Right lobe of liver (tissue), 6 donors: ENCODE measurements at places on chromosomes 5 and 9. TPM values are rescaled to one million over a fixed set of nuclear protein-coding genes. Genes with fewer than 3 reads are reported as not detected.

The PLPP6 gene
- 9.5 TPM for total RNA-seq

- H3K27ac ChIP-seq, result peak overlapping the region; percentile 55
- no peaks in the 10 kb centered on the region for H3K27me3 ChIP-seq
- H3K4me1 ChIP-seq, result peaks cover 59% of the 10 kb centered on the region
- no peak for DNase-seq
- H3K4me3 ChIP-seq, result peak overlapping the region; percentile 14
- H3K36me3 ChIP-seq, result no peaks in the 10 kb centered on the region
Observed at GRCh38 chr9:4840018-4840417, 47.3 kb downstream of the RCL1 start.

The TAL2 gene
- not detected for total RNA-seq

DNA sequence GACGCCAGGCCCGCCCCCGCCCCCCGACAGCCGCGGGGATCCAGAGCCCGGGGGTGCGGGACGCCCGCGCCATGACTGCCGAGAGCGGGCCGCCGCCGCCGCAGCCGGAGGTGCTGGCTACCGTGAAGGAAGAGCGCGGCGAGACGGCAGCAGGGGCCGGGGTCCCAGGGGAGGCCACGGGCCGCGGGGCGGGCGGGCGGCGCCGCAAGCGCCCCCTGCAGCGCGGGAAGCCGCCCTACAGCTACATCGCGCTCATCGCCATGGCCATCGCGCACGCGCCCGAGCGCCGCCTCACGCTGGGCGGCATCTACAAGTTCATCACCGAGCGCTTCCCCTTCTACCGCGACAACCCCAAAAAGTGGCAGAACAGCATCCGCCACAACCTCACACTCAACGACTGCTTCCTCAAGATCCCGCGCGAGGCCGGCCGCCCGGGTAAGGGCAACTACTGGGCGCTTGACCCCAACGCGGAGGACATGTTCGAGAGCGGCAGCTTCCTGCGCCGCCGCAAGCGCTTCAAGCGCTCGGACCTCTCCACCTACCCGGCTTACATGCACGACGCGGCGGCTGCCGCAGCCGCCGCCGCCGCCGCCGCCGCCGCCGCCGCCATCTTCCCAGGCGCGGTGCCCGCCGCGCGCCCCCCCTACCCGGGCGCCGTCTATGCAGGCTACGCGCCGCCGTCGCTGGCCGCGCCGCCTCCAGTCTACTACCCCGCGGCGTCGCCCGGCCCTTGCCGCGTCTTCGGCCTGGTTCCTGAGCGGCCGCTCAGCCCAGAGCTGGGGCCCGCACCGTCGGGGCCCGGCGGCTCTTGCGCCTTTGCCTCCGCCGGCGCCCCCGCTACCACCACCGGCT is 1.0 kb downstream of the FOXE1 start:
- no peak for DNase-seq
- H3K4me3 ChIP-seq, result no peak overlapping the region

- H3K36me3 ChIP-seq, result no peaks in the 10 kb centered on the region
- no peak overlapping the region for H3K27ac ChIP-seq
- H3K4me3 ChIP-seq, result no peak overlapping the region
- H3K4me1 ChIP-seq, result no peaks in the 10 kb centered on the region
- no peaks in the 10 kb centered on the region for H3K27me3 ChIP-seq
Observed at GRCh38 chr9:20209391-20210340, 412.6 kb downstream of the MLLT3 start.

GRCh38 chr5:99331061-99331460 is 402.3 kb upstream of the CHD1 start:
- no peaks in the 10 kb centered on the region for H3K36me3 ChIP-seq
- no peak overlapping the region for H3K27ac ChIP-seq
- H3K27me3 ChIP-seq, result no peaks in the 10 kb centered on the region

- no peak overlapping the region for H3K4me3 ChIP-seq
- H3K27ac ChIP-seq, result no peak overlapping the region
- H3K4me1 ChIP-seq, result peaks cover 4% of the 10 kb centered on the region
- no peaks in the 10 kb centered on the region for H3K36me3 ChIP-seq
- no peak for DNase-seq
Observed at GRCh38 chr5:15365070-15365469, 134.9 kb upstream of the FBXL7 start.

DNA sequence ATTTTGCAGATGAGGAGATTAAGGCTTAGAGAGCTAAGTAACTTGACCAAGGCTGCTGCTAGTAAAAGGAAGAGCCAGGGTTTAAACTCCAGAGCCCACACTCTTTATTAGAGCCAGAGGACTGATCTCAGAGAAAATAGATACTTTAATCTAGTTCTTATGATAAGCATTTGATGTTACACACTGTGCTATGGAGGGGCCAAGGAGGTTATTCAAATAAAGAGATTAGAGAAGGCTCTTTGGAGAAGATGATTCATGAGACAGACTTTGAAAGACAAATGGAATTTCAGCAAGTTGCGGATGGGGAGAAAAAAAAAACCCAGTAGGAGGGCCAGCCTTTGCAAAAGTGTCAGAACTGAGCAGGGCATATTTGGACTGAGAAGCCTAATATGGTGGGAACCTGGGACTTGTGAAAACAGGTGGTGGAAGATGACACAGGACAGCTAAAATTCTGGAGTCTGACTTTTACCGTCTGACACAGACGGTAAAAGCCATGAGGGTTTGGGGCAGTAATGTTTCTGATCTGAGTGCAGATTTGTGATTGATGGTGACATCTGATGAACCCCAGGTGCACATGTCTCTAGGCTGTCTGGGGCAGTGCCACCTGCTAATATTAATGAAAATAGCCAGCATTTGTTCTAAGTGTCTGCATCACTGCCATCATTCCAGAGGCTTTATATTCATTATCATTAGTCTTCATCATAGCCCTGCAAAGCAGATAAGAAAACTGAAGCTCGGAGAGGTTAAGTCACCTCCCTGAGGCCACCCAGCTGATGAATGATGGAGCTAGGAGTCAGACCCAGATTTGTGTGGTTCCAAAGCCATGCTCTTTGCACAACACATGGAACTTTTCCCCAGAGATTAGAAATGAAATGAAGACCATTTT is 65.3 kb upstream of the CXCL14 start:
- no peaks in the 10 kb centered on the region for H3K27me3 ChIP-seq
- no peaks in the 10 kb centered on the region for H3K4me1 ChIP-seq
- no peak for DNase-seq

The BNIP1 gene
- 6.0 TPM for total RNA-seq

GRCh38 chr5:94102849-94103248 is 361.4 kb upstream of the POU5F2 start:
- no peaks in the 10 kb centered on the region for H3K36me3 ChIP-seq
- H3K27me3 ChIP-seq, result no peaks in the 10 kb centered on the region
- H3K4me3 ChIP-seq, result no peak overlapping the region
- DNase-seq, result no peak

DNA sequence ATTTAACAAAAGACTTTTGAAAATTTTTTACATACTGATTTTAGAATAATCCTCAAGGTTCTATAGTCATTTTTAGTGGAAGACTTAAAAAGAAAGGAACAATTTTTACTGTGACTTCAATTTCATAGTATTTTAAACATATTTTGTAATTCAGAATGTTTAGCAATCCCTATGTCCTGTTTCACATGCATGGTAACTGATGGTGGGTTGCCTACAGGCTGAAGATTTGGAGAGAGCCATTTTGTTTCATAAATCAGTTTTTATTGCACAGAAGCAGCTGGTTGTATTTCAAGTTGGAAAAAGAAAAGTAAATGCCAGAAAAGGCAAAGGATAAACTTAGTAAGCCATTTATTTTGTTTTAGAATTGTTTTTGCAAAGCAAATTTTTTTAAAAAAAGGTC is 24.0 kb downstream of the STARD4 start:
- H3K27me3 ChIP-seq, result no peaks in the 10 kb centered on the region
- H3K27ac ChIP-seq, result no peak overlapping the region
- no peak for DNase-seq

DNA sequence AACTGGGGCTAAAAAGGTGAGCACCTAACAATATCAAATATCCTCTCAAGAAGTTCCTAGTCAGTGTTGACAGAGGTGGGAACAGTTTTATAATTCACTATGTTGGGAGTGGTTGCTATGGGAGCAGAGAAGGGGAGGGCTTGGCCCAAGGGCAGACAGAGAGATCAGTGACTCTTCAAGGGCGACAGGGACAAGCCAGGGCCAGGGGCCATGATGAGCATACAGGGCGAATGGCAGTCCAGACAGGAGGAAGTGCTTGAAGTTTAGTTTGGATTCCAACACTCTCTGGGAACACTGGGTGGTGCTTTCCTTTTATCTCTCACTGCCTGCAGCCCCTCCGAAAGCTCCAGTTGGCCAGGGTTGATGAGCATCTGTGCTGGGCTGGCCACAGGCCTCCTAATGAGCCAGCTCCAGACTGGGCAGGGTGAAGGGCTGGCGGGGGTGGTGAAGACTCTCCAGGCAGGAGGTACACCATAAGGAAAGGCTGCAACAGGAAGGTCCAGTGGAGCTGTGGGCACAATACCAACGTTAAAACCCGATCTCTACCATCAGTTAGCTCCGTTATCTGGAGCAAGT is 111.3 kb downstream of the TMEM174 start:
- no peaks in the 10 kb centered on the region for H3K4me1 ChIP-seq
- no peaks in the 10 kb centered on the region for H3K36me3 ChIP-seq

GRCh38 chr5:54766748-54767147 is 218.6 kb downstream of the ESM1 start:
- DNase-seq, result no peak
- no peak overlapping the region for H3K4me3 ChIP-seq
- no peak overlapping the region for H3K27ac ChIP-seq
- H3K36me3 ChIP-seq, result no peaks in the 10 kb centered on the region
- no peaks in the 10 kb centered on the region for H3K4me1 ChIP-seq
- H3K27me3 ChIP-seq, result no peaks in the 10 kb centered on the region

DNA sequence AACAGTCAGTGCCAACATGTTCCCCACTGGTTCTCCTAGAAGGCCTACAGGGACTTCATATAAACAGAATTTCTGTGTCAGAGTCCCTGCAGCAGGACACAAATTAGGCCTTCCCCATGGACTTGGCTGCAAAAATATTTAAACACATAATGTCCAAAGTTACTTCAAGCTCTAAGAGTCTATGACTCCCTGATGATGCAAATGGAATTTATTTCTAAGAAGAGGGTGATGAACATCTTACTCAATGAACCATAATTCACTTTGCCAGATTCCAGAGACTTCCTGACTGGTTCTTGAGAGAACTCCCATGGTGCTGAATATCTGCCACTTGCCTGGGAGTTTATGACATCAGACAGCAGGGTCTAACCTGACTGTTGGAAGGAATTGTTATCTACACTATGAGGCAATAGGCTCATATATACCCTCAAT is 32.7 kb upstream of the ADRA1B start:
- H3K27me3 ChIP-seq, result no peaks in the 10 kb centered on the region
- H3K27ac ChIP-seq, result no peak overlapping the region
- H3K4me3 ChIP-seq, result no peak overlapping the region
- no peaks in the 10 kb centered on the region for H3K4me1 ChIP-seq
- DNase-seq, result no peak

GRCh38 chr9:116204252-116204882 is 50.8 kb downstream of the PAPPA start:
- no peak overlapping the region for H3K4me3 ChIP-seq
- H3K27me3 ChIP-seq, result no peaks in the 10 kb centered on the region
- no peaks in the 10 kb centered on the region for H3K4me1 ChIP-seq
- H3K36me3 ChIP-seq, result no peaks in the 10 kb centered on the region
- DNase-seq, result peak; percentile 46

The RABEPK gene
- total RNA-seq, result 27.4 TPM

The LOX gene
- 11.8 TPM for total RNA-seq

GRCh38 chr9:127095411-127095810 is 27.0 kb downstream of the ANGPTL2 start:
- H3K4me1 ChIP-seq, result no peaks in the 10 kb centered on the region
- no peak overlapping the region for H3K4me3 ChIP-seq
- H3K27me3 ChIP-seq, result no peaks in the 10 kb centered on the region
- no peak for DNase-seq
- H3K27ac ChIP-seq, result no peak overlapping the region
